ENCODE measurements at places on chromosomes 2 and 18. TPM values are rescaled to one million over a fixed set of nuclear protein-coding genes. Genes with fewer than 3 reads are reported as not detected.

Gene BCL2L11
- total RNA-seq, result 19.4 TPM

Gene IL1R2
- 3.7 TPM for total RNA-seq

Gene GCG
- not detected for total RNA-seq

Gene ANKRD23
- 4.2 TPM for total RNA-seq

All from liver (tissue), 10 donors.